ENCODE measurements at places on chromosomes 16 and 17.
A peak's percentile ranks its signal among the peaks of the same experiment; 100 is the strongest.

- no peak for DNase-seq
These were observed 5.8 kb upstream of the GNA13 start for GRCh38 chr17:65062171-65062915.

- DNase-seq, result no peak
These were observed 59.2 kb downstream of the ANKRD11 start for GRCh38 chr16:89431158-89431584.

- DNase-seq, result no peak
These were observed 686 bp downstream of the SRCAP start for GRCh38 chr16:30699615-30700099.

GRCh38 chr17:63291258-63291657 is 154.8 kb downstream of the CYB561 start:
- DNase-seq, result peak; percentile 50

DNA sequence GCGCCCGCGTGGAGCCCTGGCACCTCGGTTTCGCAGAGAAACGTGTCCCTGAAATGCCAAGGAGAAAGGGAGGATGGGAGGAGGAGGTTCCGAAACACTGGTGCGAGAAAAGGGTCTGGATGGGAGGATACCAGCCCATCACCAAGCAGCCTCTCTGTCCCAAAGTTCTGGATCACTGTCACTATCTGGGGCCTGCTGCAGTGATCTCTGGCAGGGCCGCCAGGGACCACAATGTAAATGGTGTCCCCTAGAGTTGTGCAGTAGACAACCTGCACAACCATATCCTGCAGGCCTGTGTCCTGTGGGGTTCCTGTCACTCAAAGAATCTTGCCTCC is 229.3 kb downstream of the C16orf78 start:
- no peak for DNase-seq

GRCh38 chr17:19019041-19019941 is 14.7 kb upstream of the FAM83G start:
- DNase-seq, result no peak

DNA sequence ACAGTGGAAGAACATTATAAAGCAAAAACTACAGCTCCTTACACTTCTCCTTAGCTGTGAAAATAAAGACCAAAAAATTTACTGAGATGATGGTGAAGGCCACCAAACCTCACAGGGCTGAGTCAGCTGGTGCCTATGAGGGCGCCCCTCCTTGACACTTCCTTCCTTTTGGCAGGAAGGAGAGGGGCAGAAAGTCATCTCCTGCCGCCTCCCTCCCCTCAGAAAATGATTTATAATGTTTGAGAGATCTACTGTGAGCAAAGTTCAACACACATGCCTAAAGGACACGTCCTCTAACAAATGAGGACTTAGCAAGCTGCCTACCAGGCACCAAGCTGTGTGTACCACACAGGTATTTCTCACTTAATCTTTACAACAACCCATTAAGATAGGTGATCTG is 245.7 kb downstream of the PRKCA start:
- DNase-seq, result peak; percentile 75

DNA sequence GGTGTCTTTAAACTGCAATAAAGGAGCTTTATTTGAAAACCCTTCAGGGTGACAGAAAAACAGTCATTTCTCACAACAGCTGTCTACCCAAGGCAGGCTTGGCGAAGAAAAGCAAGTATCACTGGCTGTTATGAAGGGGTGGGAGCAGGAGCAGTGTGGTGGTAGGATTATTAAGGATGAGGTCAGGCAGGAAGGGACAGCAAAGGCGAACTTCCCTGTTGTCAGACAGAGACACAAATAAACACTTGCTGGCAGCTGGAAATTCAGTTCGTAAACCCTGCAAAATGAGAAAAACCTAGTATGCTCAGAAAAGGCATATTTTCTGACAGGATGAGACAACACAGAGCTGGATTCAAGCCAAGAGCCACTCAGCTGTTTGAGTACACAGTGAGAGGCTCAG is 416.3 kb upstream of the CDH5 start:
- DNase-seq, result no peak

DNA sequence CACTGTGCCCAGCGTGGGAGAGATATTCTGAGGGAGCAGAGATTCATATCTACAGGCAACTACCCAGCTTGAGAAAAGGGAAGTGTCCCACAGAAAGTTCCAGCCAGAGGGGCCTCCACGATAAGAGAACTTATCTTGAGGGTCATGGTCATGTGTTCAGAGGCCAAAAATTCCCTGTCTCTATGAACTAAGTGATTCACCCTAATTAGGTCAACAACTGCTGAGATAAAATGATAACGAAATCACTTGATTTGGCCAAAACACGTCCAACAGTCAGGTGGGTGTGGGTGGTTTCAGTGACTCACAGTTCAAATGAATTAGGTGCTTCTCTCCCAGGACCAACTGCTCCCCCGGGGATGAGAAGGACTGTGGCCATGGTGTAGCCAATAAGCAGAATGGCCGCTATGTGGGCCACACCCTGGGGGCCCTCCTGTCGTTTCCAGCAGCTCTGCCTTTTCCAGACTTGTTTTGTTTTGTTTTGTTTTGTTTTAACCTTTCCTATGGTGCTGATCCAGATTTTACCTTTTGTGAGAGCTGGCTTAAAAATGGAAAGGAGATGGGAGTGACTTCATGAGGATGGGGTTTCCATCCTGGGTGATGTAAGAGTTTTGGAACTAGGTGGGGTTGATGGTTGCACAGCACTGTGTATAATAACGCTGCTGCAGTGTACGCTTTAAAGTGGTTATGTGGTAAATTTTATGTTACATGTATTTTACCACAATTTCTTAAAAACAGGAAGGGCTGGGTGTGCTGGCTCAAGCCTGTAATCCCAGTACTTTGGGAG is 8.7 kb downstream of the DNAI2 start:
- DNase-seq, result no peak

DNA sequence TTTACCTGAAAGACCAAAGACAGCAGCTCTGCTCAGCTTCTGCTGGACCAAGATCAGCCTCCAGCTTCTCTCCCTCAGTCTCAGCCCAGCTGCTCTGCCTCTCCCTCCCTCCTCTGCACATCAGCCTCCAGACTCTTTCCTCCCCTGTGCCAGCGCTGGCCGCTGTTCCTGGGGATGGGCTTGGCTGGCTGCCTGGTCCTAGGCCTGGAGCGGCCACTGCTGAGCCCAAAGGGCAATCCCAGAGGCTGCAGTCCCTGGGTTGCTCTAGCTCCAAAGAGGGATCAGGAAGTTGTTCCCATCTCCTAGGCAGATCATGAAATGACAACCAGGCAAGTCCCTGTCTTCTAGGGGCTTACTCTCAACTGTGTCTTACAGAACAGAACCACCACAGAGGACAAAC is 31.3 kb downstream of the DCUN1D3 start:
- peak; percentile 24 for DNase-seq

DNA sequence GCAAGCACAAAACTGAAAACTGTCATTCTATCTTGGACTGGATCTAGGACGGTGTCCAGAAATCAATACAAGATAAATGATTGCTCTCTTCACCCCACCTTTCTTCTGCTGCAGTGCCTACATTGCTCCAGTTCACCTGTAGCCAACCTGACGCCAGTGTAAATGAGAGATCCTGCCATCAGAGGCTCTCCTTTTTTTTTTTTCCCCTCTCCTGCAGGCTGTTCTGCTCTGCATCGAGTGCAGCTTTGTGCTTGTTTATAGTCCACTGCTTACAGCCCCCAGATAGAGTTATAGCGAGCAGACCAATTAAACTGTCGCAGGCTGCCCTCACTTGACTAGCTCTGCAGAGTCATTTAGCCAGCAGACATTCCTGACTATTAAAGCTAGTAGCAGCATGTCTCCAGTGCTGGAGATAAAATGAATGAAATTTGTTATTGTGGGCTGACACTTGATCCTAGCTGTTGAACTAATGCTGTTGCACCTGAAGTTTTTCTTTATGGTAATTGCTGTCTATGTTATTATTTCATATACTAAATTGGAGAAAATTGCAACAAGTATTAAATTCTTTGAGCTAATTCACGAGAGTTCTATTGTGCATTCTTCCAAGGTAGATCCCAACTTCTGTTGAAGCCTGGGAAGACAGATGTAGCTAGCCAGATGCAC is 257.1 kb downstream of the FTO start:
- DNase-seq, result no peak

GRCh38 chr17:13253733-13254410 is 236.0 kb upstream of the ELAC2 start:
- no peak for DNase-seq

GRCh38 chr16:287298-287811 is 4.4 kb downstream of the PDIA2 start:
- no peak for DNase-seq

- DNase-seq, result no peak
These were observed 39.7 kb downstream of the RGS9 start for GRCh38 chr17:65176646-65177409.

DNA sequence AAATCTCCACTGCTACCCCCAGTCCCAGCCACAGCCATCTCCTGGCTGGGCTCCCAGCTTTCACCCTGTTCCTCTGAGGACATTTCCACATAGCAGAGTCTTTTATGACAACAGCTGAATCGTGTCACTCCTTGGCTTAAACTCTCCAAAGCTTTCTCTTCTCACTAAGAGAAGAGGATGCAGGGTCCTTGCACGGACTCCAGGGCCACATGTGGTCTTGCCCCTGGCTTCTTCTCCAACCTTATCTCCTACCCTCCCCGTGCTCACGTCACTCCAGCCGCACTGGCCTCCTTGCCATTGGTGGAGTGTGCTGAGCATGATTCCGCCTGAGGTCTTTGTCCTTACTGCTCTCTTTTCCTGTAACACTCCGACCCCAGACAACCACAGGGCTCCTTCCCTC is 39.9 kb upstream of the CCDC182 start:
- no peak for DNase-seq

GRCh38 chr16:84527532-84528269 is 23.2 kb upstream of the MEAK7 start:
- DNase-seq, result no peak

DNA sequence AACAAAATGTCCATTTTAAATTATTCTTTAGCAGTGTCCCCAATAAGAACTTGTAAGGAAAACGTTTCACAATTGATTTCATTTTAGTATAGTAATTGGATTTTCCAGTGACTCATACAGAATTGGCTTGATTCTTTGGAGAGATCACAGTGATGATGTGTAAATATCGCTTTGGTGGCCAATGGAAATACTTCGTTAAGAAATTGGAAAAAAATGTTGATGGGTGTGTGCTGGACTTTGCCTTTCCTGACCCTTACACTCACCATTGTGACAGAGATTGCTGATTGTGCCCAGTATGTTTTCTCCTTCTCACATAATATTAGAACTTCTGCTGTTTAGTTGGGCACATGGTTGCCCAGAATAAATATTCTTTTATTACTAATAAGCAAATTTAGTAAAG is 7.4 kb upstream of the EFCAB13 start:
- peak; percentile 73 for DNase-seq

DNA sequence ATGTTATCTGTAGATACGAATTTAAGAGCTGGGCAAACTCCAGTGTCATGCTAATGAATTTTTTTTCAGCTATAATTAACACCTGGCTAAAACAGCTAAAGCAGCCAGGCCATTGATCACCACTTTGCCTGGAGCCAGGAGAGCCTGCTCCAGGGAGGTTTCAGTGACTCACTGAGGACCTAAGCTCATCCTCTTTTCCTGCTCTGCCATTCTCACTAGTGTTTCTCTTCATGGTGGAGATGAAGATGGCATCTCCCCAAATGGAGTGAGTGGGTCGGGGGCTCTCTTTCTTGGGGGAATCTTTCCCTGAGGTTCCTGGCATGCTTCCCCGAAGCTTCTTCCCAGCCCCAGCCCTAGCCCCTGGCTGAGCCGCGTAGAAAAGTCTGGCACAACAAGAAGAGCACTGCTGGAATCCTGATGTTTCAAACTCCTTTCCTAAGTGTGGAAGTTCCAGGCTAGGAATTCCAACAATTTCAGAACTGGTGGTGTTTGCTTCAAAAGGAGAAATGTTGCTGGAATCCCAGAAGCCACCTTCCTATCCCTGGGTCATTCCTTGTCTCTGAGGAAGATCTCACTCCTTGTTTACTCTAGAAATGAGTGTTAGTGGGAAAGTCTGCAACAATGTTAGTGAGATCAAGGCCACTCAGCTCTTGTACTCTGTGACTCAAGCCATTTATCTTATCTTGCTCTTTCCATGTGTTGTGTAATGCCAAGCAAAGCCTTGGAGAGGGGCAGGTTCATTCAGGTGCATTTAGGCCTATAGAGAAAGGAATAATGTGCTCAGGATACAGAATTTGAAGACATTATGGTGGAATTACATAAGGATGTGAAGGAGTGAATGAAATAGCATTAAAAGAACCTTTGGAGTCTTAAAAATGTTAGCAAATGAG is 26.0 kb upstream of the B4GALNT2 start:
- peak; percentile 72 for DNase-seq

- peak; percentile 27 for DNase-seq
These were observed 44.9 kb downstream of the USP22 start for GRCh38 chr17:20997711-20998570.

GRCh38 chr17:59299400-59300092 is 31.9 kb upstream of the YPEL2 start:
- no peak for DNase-seq

- no peak for DNase-seq
These were observed 34.0 kb upstream of the PIRT start for GRCh38 chr17:10871914-10872313.

GRCh38 chr16:79164388-79164995 is 436.0 kb downstream of the MAF start:
- no peak for DNase-seq

Measured in ELR (cell line).